ENCODE measurements at places on chromosomes 16 and 17.

DNA sequence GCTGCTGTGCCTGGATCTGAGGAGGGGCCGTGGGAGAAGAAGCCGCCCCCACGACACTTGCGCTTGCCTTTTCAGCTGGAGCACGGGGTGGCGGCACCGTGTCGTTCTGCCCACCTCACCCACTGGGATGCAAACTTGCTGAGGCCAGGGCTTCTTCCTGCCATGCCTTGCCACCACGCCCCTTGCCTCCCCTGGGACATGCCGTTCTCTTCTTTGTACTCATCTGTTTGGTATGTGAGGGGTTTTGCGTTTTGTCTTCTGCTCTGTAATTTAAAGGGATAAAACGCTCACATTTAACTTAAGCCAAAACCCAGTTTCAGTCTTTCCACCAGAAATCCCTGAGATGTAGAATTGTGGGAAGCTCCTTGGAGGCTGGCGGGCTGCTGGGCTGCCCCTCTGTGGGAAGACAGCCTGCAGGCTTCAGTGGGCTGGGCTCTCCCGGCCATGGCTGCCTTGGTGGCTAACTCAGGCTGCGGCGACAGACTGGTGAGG is 180.2 kb downstream of the RPTOR start:
- no peak for DNase-seq

DNA sequence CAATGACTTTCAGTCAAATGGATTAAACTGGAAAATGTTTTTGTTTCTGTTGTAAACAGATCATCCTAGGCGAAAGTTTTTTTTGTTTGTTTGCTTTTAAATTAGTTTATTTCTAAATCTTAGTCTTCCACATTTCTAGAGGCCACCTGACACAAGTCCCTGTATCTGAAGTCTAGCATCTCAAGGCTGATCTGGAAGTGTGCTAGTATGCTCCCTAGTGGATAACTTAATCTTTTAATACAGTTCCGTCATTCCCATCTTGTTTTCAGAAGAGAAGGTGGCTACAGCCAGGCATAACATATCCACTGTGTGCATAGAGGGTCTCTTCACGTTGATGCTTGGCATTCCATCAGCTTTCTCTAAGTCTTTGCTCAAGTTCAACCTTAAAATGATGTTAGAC is 7.6 kb downstream of the IFT20 start:
- no peak for DNase-seq

DNA sequence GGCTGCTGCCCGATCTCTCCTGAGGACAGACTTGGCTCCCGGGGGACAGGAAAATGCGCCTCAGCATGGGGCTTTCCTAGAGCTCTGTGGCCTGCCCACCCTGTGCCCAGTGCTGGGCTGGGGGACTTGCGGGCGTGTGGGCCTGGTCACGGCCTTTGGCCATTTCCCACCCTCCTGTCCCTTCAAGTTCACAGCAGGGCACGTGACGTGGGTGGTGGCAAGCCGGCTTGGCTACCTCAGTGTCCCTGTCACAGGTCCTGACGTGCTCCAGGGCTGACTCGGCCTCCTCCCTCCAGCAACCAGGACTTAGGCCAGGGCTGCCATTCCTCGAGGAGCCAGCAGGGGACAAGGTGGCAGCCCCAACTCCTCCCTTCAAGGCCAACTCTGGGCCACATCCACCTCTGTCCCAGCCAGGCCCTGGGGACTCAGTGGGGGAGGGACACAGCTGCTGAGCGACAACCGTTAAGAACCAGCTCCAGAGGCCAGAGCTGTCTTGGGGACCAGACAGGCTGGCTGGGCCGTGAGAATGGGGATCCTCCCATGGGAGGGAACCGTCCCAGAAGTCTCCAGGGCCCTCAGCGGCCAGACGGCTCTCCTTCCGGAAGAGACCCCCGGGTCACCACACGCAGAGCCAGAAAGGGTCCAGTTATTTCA is 981 bp upstream of the UNC13D start:
- DNase-seq, result peak; percentile 52

DNA sequence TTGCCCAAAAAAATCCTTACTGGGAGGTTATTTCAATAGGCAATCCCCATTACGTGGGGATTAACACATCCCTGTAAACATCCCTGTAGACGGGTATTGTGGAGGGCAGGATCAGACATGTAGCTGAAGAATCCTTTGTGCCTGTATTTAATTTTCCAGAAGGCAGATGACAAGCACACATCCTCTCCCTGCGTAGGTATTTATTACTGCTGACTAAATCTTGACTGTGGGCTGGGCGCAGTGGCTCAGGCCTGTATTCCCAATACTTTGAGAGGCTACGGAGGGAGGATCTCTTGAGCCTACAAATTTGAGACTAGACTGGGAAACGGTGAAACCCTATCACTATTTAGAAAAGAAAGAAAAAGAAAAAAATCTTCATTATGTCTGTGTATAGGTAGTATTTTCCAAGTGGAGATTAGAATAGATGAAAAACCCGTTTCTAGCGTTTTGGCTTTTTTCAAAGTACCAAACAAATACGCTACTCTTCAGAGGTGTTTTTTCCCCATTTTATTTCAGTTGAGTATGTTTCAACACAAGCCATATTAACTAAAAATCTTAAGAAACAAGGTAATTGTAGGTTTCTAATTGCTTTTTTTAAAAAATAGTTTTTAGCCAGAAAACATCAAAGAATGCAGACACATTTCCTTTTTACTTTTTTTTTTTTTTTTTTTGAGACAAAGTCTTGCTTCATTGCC is 1.5 kb upstream of the MARF1 start:
- DNase-seq, result no peak

GRCh38 chr16:65658787-65659220 is 536.9 kb upstream of the CDH11 start:
- DNase-seq, result no peak

- DNase-seq, result peak; percentile 82
Measured at GRCh38 chr17:8935191-8935590, 30.3 kb downstream of the PIK3R5 start.

Measured in CD4-positive, alpha-beta T cell treated with Interleukin-4 for 4 hours (primary cell).